Right lung (tissue), 10 donors: ENCODE measurements at places on chromosomes 12 and 14. TPM values are rescaled to one million over a fixed set of nuclear protein-coding genes. Genes with fewer than 3 reads are reported as not detected.

The ATP6V1D gene
- polyA plus RNA-seq, result 85.0 TPM

The AICDA gene
- not detected for polyA plus RNA-seq

The KRT75 gene
- not detected for polyA plus RNA-seq

The P3H3 gene
- polyA plus RNA-seq, result 40.9 TPM

DNA sequence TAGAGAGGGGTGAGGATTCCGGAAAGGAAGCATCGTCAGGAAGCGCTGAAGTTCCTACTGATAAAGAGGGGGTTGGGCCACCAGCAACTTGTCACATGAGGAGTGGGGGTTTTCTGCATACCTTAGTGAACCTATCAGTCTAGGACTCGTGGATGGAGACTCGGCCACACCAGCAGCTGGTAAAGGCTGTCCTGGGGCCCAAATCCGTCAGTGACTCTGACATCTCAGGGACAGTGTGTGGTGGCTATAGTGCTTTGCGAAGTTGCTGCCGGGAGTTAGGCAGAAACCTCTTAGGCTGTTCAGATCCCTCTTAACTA is 16.4 kb downstream of the RNASE2 start:
- no peak for DNase-seq

DNA sequence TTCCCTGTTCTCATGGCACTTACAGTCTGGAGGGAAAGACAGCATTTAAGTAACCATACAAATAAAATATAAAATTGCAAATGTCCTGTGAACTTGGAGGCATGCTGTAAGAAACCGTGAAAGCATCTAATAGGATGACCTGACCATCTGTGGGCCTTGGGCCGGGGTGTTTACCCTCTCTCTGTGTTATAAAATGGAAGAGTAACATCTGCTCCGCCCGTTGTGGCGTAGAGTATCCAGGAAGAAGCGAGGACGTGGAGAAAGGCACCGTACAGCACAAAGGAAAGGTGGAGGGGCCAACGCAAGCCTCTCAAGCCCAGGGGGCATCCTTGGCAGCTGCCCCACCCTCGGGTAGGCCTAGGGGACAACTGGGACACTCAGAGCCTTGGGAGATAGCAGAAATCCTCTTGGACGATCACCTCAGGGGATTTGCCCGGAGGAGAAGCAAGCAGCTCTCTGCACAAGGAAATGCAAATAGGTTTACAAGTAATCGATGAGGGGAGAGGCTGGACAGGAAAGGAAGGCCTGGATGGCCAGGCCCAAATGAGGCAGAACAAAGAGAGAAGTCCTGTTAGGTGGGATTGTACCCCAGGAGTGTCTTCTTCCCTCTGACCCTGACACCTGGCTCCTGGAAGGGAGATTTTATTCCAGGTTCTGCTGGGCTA is 26.2 kb downstream of the VSX2 start:
- DNase-seq, result no peak

DNA sequence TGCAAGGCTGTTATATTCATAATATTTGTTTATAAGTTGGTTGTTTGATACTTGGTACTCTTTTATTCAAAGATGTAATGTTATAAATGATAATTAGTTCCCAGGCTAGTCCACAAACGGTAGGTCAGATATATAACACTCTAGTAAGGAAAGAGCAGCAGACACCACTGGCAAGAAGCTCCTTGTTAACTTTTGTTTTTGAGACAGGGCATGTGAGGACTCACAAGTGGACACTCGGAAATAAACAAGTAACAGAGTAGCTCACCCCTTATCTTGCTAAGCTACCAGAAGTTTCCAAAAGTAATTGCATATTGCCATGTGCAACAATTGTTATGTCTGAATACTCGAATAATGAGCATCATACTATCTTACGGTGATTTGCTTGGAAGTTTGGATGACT is 38.6 kb upstream of the YARS2 start:
- no peak for DNase-seq

GRCh38 chr12:42186793-42187192 is 42.1 kb upstream of the GXYLT1 start:
- no peak for DNase-seq

DNA sequence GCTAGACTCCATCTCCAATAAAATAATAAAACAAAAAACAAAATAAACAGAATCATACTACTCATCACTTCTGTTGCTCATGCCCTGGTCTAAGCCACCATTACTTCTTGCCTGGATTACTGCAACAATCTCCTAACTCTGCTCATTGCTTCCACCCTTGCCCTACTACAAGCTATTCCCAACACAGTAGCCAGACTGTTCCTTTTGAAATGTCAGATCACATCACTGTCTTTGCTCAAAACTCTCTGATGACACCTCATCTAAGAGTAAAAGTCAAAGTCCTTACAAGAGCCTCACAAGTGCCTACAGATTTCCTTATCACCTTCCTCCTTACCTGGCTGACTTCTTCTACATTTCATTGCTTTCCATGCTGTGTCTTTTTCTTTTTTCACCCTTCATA is 10.0 kb downstream of the FBXO33 start:
- no peak for DNase-seq

- no peak for DNase-seq
Measured at GRCh38 chr12:42946871-42947381, 357.4 kb upstream of the PRICKLE1 start.
